ENCODE measurements at places on chromosomes 4 and X.

- peak; percentile 23 for DNase-seq
Observed at GRCh38 chrX:70166601-70167590, 10.4 kb upstream of the DGAT2L6 start.

GRCh38 chr4:7717946-7718490, 221.6 kb downstream of the AFAP1 start:
- DNase-seq: no peak

- DNase-seq: no peak
Observed at GRCh38 chr4:143617994-143618679, 82.3 kb downstream of the FREM3 start.

GRCh38 chr4:4533461-4534169, 8.2 kb downstream of the STX18 start:
- peak; percentile 50 for DNase-seq

GRCh38 chrX:120452131-120452530, 17.0 kb downstream of the LAMP2 start:
- DNase-seq: no peak

- no peak for DNase-seq
Observed at GRCh38 chr4:140856621-140857062, 100.5 kb upstream of the TBC1D9 start.

DNA sequence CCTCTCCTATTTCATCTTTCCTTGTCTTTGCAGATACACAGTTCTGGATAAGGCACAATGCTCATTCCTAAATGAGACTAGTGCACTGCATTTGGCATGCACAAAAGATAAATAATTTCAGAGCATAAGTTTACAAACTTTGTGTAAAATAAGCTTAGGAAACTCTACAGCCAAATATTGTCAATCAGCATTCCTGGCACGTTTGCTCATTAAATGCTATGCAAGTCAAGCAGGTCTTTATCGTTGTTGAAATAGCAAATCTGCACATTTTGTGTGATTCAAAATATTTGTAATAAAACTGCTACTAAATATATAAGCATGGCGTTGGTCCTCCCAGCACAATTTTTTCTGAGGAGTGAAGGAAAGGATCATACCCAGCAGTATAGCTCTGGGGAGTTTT, 322.1 kb upstream of the NOCT start:
- no peak for DNase-seq

DNA sequence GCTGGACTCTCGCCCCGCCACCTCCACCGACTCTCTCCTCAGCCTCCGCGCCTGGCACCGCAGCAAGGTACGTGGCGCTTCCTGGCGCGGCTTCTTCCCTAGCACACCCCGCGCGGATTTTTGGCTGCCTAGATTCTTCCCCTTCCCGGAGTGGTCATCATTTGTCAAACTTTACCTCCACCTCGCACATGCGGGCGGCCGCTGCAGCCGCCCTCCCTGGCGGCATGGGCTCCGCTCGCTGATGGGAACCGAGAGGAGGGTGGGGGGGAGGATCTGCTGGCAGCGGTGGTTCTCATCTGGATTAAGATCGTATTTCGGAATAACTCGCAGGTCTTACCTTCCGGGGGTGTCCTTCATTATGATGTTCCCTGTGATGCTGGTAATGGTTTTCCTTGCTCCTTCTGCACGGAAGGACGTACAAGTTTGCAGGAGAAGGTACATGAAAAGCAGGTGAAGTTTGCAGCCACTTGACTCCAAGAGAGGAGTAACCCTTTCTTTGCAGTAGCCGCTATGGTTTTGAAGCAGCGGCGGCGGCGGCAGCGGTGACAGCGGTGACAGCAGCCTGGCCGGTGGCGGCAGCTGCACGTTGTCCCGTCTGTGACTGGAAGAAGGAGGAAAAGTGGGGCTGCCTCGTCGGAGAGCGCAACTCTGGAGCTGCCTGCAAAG, 2183.9 kb upstream of the TENM3 start:
- DNase-seq: peak; percentile 17

GRCh38 chrX:17682259-17682658, 55.0 kb upstream of the SCML1 start:
- no peak for DNase-seq

DNA sequence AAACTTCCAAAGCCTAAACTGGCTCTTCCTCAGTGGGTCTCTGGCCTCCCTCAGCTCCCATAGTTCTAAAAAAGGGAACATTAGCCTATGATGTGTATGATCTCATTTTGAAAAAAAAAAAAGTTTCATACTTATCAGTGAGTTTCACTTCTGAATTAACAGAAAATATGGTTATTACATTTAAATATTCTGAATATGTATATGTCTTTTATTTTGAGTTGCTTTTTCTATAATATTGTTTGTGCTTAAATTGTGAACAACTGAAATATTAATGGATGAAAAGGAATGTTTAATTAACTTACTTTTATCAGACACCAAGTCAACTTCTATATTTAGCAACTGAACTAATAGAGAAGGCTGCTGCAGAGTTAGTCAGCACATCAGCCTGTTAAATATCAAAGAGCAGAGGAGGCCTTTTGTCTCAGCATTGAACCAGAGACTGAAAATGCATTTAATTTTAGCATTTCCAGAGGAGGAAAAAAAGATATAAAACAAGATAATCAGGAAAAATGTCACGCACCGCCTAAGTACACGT, 20.4 kb upstream of the FHL1 start:
- no peak for DNase-seq

DNA sequence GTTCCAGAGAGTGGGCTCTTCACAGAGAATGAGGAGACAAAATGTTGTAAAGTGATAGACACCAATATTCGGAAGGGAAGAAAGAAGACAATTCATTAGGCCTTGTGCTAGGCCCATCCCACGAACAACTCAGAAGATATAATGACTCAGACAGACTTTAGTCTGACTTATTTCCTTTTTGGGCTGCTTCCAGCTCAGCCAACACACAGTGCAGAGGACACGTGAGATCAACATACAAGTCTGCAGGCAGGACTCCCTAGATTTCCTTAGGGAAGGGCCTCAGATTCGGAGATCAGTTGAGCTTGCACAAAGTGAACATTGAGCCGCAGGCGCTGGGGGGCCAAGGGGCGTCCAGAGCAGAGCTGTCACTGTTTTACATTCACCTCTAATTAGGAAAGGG, 290.7 kb upstream of the TENM3 start:
- DNase-seq: peak; percentile 70

DNA sequence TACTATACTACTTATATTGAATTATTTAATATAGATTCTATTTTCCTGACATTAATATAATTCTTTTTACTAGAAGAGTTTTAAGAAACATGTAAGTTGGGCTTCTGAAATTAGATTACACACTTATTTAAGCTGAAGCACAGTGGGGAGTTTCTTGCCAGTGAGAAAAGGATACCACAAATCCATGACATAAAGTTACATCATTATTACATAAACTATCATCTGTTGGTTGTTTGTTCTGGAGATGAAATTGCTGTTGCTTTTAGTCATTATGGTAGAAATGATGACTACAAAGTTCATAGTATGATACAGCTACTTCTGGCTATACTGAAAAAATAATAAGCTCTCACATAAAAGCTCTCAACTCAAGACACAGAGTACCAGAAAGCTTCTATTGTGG, 880.4 kb downstream of the PCDH18 start:
- no peak for DNase-seq

GRCh38 chr4:17362430-17362829, 149.5 kb downstream of the QDPR start:
- DNase-seq: no peak

- DNase-seq: no peak
Observed at GRCh38 chr4:108024878-108025165, 35.1 kb downstream of the HADH start.

- DNase-seq: no peak
Observed at GRCh38 chr4:24582235-24582832, 2.0 kb downstream of the DHX15 start.

GRCh38 chr4:153383131-153383530, 38.6 kb downstream of the MND1 start:
- no peak for DNase-seq

DNA sequence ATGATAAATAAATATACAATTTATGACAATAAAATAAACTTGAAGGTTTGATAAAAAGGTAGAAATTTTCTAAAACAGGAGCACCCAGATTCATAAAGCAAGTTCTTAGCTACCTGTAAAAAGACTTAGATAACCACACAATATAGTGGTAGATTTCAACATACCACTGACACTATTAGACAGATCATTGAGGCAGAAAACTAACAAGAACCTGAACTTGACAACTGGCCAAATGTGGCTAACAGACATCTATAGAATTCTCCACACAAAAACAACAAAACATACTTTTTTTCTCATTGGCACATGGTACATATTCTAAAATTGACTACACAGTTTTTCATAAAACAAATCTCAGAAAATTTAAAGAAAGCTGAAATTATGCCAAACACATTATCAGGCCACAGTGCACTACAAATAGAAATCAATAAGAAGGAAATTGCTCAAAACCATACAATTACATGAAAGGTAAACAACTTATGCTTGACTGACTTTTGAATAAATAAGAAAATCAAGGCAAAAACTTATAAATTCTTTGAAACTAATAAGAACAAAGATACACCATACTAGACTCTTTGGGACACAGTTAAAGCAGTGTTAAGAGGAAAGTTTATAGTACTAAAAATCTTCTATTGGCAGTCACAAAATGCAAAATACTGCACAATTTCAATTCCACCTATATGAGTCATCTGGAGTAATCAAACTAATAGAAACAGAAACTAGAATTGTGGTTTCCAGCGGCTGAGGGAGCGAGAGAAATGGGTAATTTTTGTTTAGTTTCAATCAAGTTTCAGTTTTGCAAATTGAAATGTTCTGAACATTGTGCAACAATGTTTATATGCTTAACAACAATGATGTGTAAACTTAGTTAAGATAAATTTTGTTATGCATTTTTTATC, 925.6 kb downstream of the SH3BGRL start:
- DNase-seq: no peak

GRCh38 chr4:158814636-158815330, 46.0 kb downstream of the FNIP2 start:
- DNase-seq: no peak

DNA sequence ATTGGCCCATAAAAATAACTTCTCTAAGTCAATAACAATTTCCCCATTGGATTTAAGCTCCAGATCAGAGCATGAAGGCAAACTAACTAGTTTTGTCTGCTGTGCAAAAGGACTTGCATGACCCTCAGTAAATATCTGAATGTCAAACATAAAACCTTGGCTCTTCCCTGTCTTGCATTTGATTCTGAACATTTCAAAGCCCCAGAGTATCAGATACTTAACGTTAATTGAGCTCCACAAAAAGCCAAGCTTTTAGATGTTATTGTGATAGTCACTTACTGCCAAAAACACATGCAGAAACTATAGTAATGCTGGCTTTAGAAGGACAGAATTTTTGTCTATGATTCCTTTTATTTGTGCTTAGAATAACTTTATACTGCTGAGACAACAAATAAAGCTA, 664.2 kb downstream of the ADGRL3 start:
- no peak for DNase-seq

DNA sequence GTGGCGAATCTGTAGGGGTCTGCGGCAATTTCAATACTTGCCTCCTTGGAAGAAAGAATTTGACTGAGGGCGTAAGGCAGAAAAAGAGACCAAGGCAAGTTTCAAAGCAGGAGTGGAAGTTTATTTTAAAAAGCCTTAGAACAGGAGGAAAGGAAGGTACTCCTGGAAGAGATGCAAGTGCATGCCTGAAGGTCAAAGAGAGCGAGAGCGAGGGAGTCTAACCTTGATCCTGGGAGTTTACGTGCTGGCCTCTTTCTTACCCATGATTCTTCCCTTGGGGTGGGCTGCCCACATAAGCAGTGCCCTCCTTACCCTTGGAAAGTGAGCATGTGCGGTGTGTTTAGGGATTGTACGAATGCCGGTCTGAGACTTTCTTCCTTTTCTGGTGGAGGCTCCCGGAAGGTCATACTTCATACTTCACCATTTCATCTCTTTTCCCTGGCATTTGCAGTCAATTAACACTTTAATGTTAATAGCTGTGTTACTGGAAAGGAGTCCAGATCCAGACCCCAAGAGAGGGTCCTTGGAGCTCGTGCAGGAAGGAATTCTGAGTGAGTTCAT, 40.0 kb downstream of the ARSD start:
- DNase-seq: no peak

GRCh38 chr4:6999172-7000086, 43.7 kb upstream of the TADA2B start:
- peak; percentile 12 for DNase-seq

- DNase-seq: no peak
Observed at GRCh38 chrX:103691059-103691458, 4.6 kb upstream of the MORF4L2 start.

- no peak for DNase-seq
Observed at GRCh38 chr4:26809811-26810210, 50.8 kb upstream of the STIM2 start.

GRCh38 chr4:152729466-152729865, 49.7 kb upstream of the TMEM154 start:
- no peak for DNase-seq

DNA sequence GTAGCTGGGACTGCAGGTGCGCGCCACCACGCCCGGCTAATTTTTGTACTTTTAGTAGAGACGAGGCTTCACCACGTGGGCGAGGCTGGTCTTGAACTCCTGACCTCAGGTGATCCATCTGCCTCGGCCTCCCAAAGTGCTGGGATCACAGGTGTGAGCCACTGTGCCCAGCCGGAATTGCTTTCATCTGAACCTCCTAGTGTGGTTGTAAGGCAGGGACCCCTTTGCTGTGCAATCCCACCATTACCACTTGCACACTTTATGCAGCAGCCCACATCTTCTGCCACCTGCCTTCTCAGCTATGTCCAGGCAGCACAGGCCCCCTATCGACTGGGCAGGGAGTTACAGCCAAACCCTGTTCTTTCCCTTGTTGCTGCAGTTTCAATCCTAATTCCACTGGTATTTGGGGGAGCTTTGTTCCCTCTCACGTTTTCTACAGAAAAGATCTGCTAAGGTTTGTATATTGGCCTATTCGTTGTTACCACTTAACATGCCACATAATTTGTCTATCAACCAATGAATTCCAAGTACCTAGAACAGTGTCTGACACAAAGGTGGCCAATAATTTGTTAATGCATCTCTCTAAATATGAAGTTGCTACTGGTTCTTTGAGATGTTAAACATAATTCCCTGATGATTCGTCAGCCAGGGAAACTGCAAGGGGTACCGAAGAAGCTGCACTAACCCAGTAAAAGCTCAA, 6.5 kb downstream of the RPL39 start:
- no peak for DNase-seq

DNA sequence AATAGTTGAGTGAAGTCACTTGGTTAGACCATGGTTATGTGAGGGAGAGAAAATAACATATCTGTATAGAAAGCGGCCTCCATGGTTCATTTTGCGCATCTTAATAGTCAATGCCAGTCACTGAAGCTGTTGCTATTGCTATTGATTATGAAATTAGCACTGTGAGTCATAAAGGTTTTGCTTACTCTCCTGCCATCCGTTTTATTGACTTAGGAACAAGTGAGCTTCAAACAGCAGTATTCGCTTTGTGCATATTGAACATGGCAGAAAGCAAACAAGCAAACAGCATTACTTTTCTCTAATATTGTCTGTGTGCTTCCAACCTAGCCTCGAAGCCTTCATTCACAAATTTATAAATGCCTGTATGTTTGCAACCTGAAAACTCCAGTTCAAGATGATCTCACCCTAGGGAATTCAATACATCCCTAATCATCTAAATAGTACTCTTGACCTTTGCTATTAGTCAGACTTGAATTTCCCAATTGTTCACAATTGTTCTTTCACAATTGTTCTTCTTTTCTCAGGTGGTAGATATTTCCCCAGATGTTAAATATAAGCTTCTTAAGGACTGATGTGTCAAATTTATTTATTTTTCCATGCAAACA, 55.9 kb upstream of the GABRA2 start:
- DNase-seq: no peak

Measured in Caki2 (cell line).